ENCODE measurements at places on chromosomes 7 and 10.

DNA sequence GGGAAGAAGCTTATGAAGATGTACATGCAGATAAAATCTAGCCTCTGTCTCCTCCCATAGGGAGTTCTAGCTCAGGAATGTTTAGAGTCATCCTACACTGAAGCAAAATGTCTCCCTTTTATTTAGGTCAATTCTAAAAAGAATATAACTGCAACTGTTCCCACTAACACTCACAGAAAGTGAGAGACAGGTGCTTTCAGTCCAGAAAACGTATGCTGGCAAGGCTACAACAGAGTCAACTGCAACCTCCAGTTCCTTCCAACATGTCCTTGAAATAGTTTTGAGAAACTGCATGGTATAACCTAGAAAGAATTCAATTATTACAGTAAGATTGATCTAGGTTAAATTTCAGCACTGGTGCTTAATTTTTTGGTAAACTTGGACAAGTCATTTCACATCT, 46.8 kb upstream of the KCND2 start:
- no peak for DNase-seq

GRCh38 chr7:128933180-128933891, 4.4 kb upstream of the IRF5 start:
- DNase-seq = no peak

DNA sequence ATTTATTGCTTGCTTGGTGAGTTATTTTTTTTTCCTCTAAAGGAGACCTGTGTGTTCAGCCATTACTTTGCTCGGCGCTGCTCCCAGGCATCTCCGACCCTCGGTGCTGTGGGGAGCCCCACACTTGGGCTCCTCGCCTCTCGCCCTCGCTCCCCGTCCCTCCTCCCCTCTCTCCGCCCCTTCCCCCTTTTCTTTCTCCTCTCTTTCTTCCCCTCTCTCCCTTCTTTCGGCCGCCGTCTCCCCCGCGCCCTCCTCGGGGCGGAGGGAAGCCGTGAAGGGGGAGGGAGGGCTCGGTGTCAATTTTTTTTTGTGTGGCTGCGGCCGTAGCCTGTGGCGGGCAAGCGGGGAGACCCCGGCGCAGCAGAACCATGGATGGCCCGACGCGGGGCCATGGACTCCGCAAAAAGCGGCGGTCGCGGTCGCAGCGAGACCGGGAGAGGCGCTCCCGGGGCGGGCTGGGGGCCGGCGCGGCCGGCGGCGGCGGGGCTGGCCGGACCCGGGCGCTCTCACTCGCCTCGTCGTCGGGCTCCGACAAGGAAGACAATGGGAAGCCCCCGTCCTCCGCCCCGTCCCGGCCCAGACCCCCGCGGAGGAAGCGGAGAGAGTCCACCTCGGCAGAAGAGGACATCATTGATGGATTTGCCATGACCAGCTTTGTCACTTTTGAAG, 1.1 kb downstream of the AUTS2 start:
- no peak for DNase-seq

- DNase-seq = no peak
These were observed 643.1 kb downstream of the INHBA start for GRCh38 chr7:41059796-41060195.

GRCh38 chr7:36128448-36129047, 24.5 kb upstream of the EEPD1 start:
- peak; percentile 86 for DNase-seq

- peak; percentile 24 for DNase-seq
These were observed 6.7 kb downstream of the DDC start for GRCh38 chr7:50558294-50559053.

- peak; percentile 60 for DNase-seq
These were observed 634 bp downstream of the HECW1 start for GRCh38 chr7:43112941-43113621.

DNA sequence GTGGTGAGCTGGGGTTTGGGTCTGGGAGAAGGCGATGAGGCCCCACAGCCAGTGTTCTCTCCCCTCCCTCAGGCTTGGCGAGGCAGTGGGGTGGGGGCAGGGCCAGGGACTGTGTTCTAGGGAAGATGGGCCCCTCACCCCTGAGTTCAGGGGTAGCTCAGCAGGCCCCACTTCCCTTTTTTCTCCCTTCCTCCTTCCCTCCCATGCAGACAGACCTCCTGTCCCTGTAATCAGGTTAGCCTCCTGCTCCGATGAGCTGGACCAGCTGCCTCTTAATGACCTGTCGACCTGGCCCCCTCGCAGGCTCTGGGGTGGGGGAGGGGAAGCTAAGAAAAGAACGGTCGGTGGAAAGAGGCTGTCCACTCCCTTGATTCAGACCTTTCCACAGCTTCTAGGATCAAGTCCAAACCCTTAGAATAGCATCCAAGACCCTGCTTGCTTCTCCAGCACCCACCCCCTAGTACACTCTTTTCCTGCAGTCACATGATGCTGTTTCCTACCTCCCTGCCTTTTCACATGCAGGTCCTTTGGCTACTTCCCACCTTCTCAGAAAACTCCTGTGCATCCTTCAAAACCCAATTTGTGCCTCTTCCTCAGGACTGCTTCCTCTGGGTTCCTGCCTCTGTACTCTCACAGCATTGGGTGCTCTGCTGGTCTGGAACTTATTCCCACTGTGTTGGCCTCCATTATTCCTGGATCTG, 64.1 kb downstream of the ZMIZ1 start:
- DNase-seq = no peak

- DNase-seq = no peak
These were observed 304.6 kb downstream of the REEP3 start for GRCh38 chr10:63825766-63826165.

DNA sequence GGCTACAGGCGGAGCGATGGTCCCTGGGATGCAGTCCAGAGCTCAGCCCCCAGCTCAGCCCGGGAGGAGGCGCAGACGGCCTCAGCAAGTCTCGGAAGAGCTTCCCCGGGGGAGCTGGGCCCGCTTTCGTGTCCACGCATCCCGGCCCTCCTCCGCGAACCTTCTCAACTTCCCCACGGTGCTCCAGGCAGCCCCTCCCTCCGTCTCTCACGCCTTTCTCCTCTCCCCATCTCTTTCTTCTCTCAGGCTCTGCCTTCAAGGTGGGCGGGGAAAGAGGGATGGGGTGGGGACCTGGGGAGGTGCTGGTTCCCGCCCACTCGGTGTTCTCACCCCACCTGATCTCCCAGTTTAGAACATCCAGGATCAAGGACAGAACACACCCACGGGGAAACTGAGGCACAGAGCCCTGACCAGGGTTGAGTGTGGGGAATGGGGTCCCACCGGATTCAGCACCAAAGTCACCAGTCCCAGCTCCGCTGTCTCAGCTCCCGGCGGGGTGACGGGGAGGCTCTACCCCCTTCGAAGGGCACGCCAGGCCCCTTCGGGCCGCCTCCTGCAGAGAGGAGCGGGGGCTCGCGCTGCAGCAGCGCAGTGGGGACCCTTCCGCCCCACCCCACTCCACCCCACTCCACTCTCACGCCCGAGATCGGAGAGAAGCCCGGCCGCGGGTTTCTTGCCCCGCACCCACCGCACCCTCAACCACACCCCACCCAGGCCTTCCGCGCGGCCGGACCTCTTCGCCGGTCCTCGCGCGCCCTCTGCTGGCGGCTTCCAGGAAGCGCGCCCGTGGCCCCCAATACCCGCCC, 18.2 kb downstream of the POLL start:
- peak; percentile 67 for DNase-seq

DNA sequence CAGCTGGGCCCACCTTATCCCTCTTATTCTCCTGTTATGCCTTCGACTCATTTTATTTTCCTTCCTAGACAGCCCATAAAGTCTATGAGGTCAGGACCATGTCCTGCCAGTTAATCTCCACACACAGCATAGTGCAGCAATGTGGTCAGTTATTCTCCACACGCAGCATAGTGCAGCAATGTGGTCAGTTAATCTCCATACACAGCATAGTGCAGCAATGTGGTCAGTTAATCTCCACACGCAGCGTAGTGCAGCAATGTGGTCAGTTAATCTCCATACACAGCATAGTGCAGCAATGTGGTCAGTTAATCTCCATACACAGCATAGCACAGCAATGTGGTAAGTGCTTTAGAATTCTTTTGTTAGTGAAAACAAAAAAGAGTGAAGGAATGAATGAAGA, 77.8 kb downstream of the TEX36 start:
- DNase-seq = peak; percentile 1

DNA sequence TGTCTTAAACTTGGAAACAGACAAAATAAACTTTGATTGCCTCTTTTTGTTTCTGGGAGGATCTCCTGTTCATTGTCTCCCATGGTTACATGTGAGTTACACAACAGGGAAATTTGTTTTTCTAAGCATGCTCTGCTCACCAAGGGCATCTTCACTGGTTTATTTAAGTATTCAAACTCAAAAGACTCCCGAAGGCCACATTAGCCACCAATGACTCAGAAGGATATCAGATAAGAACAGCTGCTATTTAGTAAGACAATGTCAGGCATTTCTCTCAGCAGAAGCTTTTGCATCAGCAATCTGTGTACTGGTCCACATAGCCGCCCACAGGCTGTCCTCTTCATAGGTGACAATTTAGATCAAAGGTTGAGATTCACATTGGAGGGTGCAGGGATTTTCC, 19.3 kb downstream of the OR6B1 start:
- peak; percentile 98 for DNase-seq

- no peak for DNase-seq
These were observed 255.4 kb upstream of the LRGUK start for GRCh38 chr7:133871757-133872156.

DNA sequence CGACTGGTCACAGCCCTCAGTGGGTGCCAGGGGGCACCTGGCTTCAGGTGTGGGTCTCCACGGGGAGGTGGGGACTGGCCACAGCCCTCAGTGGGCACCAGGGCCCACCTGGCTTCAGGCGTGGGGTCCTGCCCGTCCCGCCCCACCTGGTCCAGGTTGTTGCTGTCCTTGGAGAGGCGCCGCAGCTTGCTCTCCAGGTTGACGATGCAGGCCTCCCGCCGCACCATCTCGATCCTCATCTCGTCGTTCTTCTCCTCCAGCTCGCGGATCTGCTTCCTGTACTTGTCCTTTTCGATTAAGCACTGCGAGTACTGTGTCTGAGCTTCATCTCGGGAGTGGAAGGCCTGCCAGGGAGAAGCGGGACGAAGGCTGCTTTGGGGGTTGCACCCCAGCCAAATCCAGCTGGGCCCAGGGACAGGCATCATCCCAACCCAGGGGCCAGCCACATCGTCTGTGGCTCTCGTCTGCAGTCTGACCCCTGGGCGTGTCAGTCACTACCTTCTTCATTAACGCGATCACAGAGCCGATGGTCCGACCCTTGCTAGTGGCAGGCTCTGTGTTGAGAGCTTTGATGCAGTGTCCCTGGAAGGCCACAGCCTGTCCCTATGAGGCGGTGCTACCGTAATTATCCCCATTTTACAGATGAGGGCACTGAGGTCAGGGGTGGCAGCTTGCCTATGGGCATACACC, 92.9 kb upstream of the GNA12 start:
- DNase-seq = no peak

DNA sequence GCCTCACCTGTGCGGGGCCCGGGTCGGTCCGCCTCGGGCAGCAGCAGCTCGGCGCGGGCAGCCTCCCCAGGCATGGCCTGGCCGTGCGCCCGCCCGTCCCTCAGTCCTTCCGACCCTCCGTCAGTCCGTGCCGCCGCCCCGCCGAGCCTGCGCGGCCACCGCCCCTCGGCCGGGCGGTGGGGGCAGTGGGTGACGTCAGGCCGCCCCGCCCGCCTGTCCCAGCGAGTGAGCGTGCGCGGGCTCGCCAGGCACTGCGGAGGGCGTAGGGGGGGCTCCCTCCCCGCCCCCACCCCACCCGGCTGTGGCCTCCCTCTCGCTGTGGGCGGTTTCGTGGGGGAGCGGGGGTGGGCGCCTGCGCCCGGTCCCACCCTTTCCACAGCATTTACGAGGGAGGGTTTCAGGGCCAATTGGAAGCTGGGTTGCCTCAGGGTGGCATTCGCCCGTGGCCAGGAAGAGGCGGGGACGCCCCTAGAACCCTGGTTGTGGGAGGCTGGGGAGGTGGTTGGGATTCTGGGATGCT, at the start of gene NACAD:
Gene NACAD (minus strand): TSS at position 149 of the 520 bp plus-strand sequence. CDS start 75 bp downstream, at position 74.
- no peak for DNase-seq

DNA sequence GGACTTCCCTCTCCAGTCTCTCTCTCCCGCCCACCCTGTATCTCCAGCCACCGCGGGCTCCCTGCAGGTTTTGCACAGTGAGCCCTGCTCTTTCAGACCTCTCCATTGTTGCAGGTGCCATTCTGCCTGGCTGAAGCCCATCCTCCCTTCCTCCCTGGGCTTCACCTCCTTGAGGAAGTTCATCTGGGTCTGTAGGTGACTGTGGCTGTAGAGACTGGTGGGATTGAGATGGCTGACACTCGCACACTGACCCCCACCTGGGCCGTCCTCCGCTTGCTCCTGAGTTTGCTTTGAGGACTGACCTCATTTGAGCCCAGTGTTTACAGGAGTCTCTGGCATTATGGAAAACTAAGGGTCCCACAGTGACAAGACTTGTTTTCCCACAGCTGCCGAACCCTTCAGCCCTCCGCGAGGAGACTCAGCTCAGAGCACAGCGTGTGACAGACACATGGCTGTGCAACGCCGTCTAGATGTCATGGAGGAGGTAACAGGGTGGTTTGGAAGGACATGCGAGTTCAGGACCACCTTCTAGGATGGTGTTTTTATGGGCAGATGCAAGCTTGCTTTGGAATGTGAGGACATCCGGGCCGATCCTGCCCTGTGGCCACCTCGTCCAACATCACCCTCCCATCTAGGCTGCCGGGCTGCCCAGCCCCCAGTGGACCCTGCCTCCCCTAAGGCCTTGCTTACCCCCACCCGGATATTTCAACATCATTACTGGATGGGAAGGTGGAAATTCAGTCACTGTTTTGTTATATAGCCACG, 9.3 kb downstream of the PLAC9 start:
- DNase-seq = no peak

DNA sequence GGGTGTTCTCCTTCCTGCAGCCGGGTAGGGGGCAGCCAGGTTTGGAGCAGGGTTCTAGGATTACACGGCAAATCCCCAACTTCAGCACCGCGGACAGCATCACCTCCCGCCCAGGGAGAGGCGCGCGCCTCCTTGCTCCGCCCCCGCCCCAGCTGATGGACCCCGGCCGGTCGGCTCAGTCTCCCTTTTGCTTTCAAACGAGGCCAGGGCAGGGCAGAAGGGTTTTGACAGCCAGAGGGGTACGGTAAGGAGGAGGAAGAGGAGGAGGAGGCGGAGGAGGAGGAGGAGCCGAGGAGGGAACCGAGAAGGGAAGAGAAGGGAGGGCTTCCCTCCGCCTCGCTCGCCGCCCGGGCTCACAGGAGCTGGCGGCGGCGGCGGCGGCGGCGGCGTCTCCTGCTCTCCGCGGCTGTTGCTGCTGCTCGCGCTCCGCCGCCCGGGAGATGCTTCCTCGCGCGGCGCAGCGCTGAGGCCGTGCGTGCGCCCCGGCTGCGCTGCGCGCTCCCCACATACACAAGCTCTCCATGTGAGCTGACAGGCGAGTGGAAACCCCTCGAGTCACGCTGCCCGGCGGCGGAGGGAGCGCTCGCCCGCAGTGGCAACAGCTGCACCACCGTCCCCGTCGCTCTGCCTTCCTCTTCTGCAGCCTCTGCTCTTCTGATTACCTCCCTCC, 615 bp upstream of the CNTNAP2 start:
- peak; percentile 67 for DNase-seq

DNA sequence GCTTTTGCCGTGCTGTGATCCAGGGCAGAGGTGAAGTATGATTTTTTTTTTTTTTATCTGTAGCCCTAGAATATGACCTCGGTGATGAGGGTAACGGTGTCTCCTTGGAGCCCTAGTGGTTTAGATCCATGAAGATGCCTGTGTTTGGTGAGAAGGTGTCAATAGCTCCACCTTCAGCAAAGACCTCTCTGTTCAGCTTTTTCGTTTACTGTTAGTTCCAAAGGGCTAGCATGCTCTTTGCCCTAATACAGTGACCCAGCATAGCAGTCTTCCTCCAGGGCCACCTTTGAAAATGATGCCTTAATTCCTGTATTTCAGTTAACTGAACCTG, 746 bp upstream of the MRPS16 start:
- DNase-seq = no peak

- DNase-seq = peak; percentile 77
These were observed 474.7 kb upstream of the SEMA3A start for GRCh38 chr7:84669177-84669732.
